Naive thymus-derived CD8-positive, alpha-beta T cell (primary cell): ENCODE measurements at places on chromosomes 12 and 14. TPM values are rescaled to one million over a fixed set of nuclear protein-coding genes. Genes with fewer than 3 reads are reported as not detected.

The DNAJC22 gene
- total RNA-seq = not detected

The ART4 gene
- total RNA-seq = not detected

The EIF5 gene
- total RNA-seq = 368 TPM

- DNase-seq = no peak
Measured at GRCh38 chr12:131672311-131672940, 38.5 kb upstream of the SFSWAP start.

- DNase-seq = no peak
Measured at GRCh38 chr14:79011920-79012204, 841.7 kb downstream of the NRXN3 start.
